ENCODE measurements at places on chromosomes 4 and X.

DNA sequence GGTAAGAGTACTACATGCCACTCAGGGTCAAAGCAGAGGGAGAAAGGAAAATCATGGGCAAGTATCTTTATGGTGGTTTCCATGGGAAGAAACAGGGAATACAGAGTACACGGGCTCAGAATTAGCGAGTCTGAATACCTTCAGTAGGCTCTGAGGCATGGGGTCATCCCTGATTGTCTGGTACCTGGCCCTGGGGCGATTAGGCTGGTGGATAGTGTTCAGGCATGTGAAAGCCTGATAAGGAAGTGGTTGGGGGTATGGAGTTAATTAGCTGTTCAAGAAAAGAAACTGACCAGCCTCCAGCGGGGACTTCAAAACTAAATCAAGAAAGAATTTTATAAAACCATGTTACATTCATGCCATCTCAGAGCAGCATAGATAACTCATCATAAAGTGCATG is 518.8 kb downstream of the RAB28 start:
- no peak for DNase-seq

DNA sequence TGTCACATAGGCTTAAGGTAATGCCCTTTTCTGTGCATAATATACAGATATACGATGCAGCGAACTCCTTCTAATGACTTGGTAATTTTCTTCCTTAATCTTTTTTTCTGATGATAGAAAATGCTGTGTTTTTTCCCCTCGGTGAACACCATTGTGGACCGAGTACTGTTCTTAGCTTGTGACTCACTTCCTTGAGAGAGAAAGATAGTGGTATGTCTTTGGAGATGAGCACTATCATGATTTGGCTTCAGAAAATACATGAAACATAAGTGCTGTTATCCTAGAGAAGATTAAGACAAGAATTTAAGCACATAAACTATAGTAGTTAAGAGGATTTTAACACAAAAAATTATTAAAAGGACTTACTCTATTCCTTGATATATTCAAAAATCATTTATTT is 63.9 kb downstream of the RS1 start:
- no peak for DNase-seq

DNA sequence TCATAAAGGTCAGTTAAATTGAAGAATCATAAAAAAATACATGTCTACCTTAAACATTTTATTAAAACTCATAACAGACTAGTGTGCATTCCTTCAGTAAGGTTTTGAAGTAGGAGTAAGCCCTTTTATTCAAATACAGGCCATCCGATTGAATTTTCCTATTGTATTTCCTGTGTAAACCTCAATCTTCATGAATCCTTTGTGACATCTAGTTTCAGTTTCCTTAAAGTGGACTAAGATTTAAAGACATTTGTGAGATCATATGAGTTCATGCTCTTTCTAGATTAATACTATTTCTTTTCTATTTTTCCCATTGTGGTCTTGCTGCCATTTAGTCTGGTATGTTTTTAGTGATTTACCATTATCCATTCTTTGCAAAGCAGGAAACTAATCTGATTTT is 644.7 kb upstream of the BOD1L1 start:
- no peak for DNase-seq

- DNase-seq: no peak
These were observed 123.3 kb downstream of the SLC10A7 start for GRCh38 chr4:146398404-146398803.

DNA sequence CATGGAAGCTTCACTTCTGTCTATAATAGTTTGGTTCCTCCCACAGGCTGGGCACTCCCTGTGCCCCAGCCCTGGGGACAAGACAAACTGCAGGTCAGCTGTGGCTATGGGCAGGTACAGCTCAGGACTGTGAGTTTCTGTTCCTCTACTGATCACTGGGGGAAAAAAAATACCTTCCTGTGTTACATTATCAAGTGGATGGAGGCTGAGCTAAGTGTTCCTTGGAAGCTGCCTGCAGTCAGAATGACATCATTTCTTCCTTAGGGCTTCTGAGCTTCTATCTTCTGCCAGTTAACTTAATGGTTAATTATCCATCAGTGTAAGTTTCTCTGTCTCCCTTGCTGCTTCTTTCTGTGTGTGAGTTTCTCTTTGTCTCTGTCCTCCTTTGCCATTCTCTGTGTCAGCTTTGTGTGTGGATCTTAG is 4.6 kb downstream of the RAB33A start:
- no peak for DNase-seq

- DNase-seq: no peak
These were observed 428.4 kb downstream of the AFF2 start for GRCh38 chrX:148928811-148929210.

DNA sequence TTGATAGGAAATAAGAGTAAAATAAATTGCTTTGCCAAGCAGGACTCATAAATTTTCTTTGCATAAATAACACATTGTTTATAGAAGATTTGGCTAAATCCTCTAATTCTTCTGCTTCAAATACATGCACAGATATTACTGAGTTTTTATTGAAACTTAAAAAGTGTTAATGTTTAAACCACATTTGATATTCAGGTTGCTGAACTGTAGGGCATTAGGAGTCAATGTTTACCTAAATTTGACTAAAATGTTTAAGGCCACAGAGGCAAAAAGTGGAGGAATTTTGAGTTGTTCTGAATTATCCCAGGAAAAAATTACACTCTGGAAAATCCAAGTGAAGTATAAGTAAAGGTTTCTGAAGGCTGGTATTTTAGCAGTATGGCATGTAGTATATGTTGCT is 78.7 kb downstream of the FIP1L1 start:
- DNase-seq: no peak

Measured in T-helper 9 cell (primary cell).